Hepatocyte (in vitro differentiated cells): ENCODE measurements at places on chromosomes 3 and 15. TPM values are rescaled to one million over a fixed set of nuclear protein-coding genes. Genes with fewer than 3 reads are reported as not detected.

GRCh38 chr15:63050731-63051155, 8.2 kb downstream of the TPM1 start:
- no peak for DNase-seq

The SLC12A1 gene
- not detected in 2 replicates for total RNA-seq

DNA sequence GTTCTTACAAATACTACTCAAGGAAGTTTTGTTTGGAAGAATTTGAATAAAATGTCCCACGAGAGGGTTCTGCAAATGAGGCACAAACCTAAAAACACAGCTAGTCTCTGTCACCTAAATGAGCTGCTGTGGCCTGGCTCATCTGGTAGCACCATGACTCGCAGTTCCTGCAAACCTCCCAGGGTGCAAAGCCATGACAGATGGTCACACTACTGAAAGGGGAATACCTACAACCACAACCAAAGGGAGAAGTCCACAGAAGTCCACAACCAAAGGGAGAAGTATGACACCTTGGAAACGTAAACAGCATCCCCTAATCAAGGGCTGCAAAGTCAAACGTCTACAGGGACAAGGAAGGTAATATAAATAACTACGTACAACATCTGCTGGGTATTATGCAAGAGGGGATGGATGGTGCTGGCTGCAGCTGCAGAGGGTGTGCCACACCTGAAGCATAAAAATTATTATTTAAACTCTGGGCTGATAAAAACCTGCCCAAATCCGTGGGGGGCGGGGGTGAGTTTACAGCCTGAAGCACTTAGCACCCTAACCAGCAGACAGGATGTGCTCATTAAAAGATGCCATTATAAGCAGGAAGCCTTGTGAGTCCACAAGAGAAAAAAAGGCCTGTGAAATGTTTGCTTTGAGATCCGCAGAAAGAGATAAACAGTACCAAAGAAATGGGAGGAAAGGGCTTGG, 184.0 kb downstream of the MAGI1 start:
- peak; percentile 37 for DNase-seq

GRCh38 chr3:57069503-57069902, 9.0 kb downstream of the SPATA12 start:
- DNase-seq, result no peak

DNA sequence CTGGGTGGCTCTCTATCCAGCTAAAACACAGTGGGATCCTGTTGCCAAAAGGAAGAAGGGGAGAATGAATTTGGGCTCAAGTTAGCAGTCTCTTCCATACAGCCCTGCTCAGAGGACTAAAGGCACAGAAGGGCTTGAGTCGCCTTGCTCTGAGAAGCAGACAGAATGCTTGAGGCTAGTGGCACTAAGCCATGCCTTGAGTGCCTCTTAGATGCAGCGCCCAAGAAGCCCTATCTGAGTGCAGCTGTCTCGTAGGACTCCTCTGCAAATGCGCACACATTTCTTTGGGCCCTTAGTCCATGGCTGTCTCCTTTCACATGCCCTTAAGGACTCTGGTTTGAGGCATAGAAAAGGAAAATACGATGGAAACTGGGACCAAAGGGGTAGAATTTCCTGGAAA, 211.3 kb upstream of the CHRM5 start:
- no peak for DNase-seq

DNA sequence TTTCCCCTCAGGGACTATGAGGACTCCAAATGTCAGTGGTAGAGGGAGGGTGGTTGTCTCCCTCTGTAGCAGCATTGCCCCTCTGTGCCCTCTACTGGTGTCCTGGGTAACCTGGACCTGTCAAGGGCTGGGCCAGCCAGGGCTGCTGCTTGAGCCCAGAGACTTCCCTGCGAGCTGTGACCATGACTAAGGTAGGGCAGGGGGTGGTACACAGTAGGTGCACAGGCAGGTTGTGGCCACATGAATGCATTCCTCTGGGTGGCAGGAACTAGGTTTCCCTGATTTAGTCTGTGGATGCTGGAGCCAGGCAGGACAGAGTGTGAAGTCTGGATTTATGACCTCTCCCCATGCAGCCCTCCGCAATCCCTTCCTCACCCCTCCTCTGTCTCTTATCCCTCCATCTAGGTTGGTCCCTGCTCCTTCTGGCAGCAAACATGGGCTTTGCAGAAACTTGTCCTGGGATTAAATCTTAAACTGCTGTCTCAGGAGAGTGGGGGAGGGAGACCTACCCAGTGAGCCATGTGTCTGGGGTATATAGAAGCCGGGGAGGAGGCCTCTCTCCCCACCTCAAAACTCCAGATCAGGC, 8.7 kb upstream of the SEMA3F start:
- no peak for DNase-seq

- DNase-seq, result no peak
These were observed 84.4 kb downstream of the BTD start for GRCh38 chr3:15685927-15686326.

The CASR gene
- 0.32 and 0.37 TPM in 2 replicates for total RNA-seq

The CACNA2D2 gene
- 0.87 and 1.2 TPM in 2 replicates for total RNA-seq

- no peak for DNase-seq
These were observed 78.7 kb downstream of the USP13 start for GRCh38 chr3:179731544-179731943.

DNA sequence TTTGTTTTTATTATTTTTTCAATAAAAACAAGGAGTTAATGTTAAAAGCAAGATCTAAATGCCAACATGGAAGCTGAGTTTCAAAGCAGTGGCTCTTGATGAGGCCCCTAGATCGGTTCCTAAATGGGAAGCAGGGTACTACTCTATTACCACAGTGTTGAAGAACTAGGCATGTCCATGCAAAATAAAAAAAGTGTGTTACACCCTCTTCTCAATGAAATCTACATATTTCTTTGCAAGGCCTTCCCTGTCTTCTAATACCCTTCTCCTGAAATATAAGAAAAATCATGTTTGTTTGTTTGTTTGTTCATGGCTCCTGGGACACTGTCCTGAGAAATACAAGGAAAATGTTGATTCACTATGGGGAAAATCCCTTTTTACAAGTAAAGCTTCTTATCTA, 12.2 kb upstream of the SLC25A36 start:
- DNase-seq, result no peak

DNA sequence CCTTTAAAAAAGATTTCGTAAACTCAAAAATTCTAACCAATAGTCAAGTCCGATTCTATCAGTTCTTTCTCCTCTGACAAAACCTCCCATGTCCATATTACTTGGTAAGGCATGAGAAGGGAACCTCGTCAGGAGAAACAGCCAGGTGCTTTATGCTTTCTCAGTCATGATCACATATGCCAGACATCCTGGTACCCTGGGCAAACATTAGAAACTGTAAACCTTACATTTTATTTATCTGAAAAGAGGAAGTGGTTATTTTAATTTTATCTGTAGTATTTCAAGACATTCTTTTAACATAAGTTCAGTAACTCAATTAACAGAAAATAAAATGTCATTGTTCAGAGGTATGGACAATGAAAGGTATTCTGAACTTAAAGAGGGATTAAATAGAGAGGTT, 474.8 kb upstream of the GBE1 start:
- no peak for DNase-seq

The MINAR1 gene
- total RNA-seq, result 1.3 TPM in 2 replicates

The CSNK1G1 gene
- total RNA-seq, result 16.2 and 18.1 TPM in 2 replicates

- DNase-seq, result no peak
These were observed 210.1 kb downstream of the TBC1D2B start for GRCh38 chr15:77867266-77868047.

The LIPC gene
- total RNA-seq, result 64.8 and 67.7 TPM in 2 replicates

The ITIH1 gene
- total RNA-seq, result 120 and 154 TPM in 2 replicates

DNA sequence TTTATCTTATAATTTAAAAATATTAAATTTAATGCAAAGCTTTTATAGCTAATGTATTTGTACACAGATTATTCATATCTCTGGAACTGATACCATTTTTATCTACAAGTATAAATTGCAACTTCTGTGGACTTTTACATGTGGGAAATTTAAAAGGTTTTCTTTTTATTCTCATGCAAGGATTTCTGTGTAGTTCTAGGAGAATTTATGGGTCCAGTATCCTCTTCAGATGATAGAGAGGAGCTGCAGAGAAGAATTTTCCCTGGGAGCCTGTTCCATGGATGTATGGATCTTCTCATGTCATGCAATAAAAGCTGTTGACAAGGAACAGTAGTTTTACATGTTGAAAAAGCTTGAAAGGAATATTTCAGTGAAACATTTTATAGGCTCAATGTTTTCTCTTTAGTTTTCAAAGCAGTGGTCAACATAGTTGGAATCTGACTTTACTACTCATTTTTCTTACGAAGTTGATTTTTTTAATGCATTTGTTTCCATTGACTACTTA, 119.7 kb downstream of the MCTP2 start:
- no peak for DNase-seq

- no peak for DNase-seq
These were observed 30.8 kb downstream of the MEX3B start for GRCh38 chr15:82014989-82015388.

DNA sequence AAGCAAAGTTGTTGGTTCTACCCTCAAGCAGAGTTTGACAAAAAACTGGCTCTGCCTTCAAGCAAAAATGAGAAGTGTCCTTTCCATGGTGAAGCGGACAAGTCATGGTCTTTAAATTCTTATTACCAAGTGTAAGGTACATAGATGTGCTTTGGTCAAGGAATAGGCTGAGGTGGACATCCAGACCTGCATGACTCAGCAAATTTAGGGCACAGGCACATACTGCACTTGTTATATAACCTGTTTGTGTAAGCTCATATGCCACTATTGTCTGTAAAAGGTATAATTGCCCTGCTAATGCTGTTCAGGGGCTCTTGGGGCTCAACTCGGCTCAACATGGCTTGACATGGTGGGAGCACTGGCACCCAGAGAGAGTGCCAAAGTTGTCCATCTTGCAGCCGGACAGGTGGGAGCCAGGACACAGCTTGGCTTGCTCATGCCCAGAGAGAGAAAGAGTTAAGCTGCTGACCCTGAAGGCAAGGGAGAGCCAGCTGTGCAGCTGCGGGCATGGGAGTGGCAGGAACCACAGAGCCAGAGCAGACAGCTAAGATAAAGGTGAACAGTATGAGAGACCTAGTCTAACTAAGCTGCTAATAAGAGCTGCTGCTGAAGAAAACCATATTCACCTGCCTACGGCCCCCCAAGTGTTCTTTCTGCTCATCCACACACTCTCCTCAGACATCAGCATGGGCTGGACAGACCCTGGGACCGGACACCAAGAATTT, 17.7 kb downstream of the MCCC1 start:
- DNase-seq, result no peak

DNA sequence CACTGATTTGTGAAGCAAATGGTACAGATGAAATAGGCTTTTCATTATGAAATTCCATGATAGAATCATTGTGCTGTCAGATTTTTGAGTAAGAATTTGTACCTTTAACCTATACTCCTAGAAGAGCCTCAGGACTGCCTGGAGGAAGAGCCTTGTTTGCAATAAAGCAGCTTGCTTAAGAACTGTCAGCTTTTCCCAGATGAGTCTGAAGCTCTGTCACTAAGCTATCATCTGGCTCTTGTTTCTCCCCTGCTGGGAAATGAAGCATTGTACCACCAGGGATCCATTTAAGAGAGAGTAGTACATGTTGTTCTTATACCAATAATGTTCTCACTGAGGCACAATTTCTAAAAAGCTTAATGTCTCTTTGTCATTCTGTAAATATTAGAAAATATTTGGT, 85.1 kb upstream of the FLNB start:
- DNase-seq, result no peak

GRCh38 chr3:150384296-150385212, 23.5 kb upstream of the TSC22D2 start:
- DNase-seq, result peak; percentile 62

DNA sequence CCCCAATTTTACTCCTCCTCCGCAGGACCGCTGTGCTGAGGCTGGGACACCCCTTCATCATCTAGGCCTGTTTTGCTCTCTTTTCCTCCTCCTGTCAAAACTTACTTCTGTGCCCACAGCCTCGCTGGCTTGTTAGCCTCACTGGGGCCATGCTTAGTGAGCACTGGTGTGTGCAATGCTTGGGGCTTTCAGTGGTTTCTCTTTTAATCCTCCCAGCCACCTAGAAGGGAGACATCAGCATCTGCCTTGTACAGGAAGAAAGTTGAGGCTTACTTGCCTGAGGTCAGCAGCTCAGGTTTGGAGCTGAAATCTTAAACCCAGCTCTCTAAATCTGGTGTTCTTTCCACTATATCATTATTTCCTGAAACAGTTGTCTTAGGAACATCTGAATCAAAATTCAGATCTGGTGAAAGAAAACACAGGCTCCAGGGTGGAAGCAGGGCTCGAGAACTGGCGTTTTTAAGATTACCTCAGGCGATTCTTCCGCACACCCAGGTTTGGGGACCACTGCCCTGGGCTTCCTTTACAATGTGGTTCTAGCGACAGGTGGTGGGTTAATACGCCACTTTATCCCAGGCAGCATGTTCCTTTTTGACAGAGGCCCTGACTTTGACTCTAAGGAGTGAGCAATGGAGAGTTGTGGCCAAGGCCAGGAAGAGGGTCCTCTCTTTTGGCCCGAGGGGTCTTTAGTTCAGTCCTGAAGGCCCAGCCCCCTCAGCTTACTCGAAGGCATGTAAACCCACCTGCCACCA, 3.8 kb downstream of the THSD4 start:
- DNase-seq, result no peak

The ZBED2 gene
- 0.32 and 0.50 TPM in 2 replicates for total RNA-seq

DNA sequence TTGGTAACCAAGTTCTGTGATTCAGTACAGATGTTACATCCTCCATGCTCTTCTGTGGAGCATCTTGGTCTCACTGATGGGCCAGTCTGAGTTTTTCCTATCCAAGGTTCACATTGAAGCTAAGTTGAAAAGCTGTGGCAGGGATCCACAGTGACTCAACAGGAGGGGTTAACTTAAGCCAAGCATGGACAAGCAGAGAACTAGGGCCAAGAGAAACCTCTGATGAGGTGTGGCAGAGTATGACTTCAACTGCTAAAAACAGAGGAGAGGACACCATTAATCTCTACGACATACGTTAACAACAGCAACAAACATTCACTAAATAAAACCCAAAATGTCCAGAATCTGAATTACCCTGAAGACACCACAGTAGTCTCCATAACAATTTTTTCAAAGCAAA, 268.1 kb upstream of the UBE2E2 start:
- DNase-seq, result no peak

- no peak for DNase-seq
These were observed 67.5 kb downstream of the CHST2 start for GRCh38 chr3:143187111-143187510.

- DNase-seq, result peak; percentile 76
These were observed 223.7 kb upstream of the NANOGP8 start for GRCh38 chr15:35308802-35309201.

The RETNLB gene
- total RNA-seq, result not detected in 2 replicates

DNA sequence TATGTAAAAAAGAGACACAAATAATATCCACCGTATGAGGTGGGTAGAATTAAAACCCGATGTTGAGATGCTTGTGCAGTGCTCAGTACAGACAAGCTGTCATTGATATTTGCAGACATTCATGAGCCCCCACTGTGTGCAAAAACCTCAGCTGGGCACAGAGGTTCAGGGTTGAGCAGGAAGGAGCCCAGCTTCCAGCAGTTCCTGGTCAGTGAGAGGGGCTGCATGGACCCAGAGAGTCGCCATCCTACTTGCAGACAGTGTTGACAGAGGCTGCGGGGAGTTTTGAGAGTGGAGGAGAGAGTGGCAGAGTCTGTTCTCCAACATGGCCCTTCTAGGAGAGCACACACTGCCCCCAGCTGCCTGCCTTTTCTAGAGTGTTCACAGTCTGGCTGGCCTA, 6.1 kb upstream of the LTF start:
- DNase-seq, result no peak

The GOLGA8T gene
- not detected in 2 replicates for total RNA-seq

- DNase-seq, result no peak
These were observed 49.2 kb upstream of the CTDSPL start for GRCh38 chr3:37812499-37812896.

GRCh38 chr15:58438956-58439355, 7.2 kb downstream of the LIPC start:
- DNase-seq, result peak; percentile 66

The BCHE gene
- total RNA-seq, result 9.5 and 12.5 TPM in 2 replicates

- no peak for DNase-seq
These were observed 240.2 kb downstream of the CD47 start for GRCh38 chr3:107850681-107851080.

The SAMMSON gene
- 0.10 TPM in 1 of 2 replicates, not detected in the other for total RNA-seq
